Right ventricle myocardium inferior (tissue), 1 donor: ENCODE measurements at places on chromosomes 3 and 15.

DNA sequence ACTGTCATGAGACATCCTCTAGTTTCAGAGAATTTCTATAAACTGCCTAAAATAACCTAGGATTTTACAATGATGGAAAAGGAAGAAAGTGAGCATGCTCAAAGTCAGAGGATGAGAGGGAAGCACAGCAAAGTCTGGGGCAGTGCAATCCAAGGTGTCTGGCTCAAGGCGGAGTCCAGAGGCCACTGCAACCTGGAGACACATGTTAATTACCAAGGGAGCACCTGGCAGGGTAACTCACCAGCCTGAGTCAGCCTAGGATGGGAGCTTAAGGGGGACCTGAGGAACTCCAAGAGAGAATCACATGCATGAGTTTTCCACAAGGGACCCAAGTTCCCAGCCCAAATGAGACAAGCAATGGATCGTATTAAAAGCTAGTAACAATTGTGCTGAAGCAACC is 49.8 kb downstream of the PLD1 start:
- DNase-seq = no peak

GRCh38 chr3:11529281-11529680 is 114.4 kb downstream of the VGLL4 start:
- DNase-seq = no peak

- no peak for DNase-seq
Observed at GRCh38 chr3:170219850-170220249, 2.4 kb upstream of the PRKCI start.

GRCh38 chr3:113625834-113626233 is 70.6 kb downstream of the USF3 start:
- no peak for DNase-seq

GRCh38 chr15:69807721-69808120 is 290.0 kb downstream of the TLE3 start:
- DNase-seq = peak; percentile 79
